ENCODE measurements at places on chromosomes 3 and 15.

- DNase-seq = no peak
Observed at GRCh38 chr3:106963442-106963841, 413.8 kb upstream of the CCDC54 start.

- DNase-seq = no peak
Observed at GRCh38 chr15:50107591-50108408, 11.2 kb downstream of the ATP8B4 start.

GRCh38 chr3:100205171-100205570, 55.6 kb upstream of the TBC1D23 start:
- DNase-seq = no peak

- no peak for DNase-seq
Observed at GRCh38 chr15:61441891-61442290, 212.8 kb upstream of the RORA start.

DNA sequence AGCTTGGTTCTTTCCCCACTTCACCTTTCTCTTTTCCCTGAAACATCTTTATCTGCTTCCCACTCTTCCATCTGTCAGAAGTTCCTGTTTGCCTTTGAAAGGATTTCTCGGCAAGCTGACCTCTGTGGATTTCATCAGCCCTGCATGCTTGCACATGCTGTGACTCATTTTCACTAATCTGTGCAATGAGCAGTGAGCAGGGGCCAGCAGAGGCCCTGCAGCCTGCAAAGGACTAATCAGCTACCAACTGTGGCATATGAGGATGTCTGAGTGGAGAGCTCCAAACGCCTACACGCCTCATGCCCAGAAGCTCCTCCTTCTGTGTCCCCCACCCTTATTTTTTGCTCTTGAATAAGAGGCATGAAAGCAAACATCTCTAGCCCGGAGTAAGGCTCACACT, 333.0 kb upstream of the SEMA6D start:
- DNase-seq = no peak

Data from stimulated activated CD4-positive, alpha-beta T cell treated with anti-CD3 and anti-CD28 coated beads, Interleukin-15, amount 100 ng/mL, for 1 hour (primary cell).